ENCODE measurements at places on chromosomes 1 and 21. TPM values are rescaled to one million over a fixed set of nuclear protein-coding genes. Genes with fewer than 3 reads are reported as not detected.
A peak's percentile ranks its signal among the peaks of the same experiment; 100 is the strongest.

RXRG gene
- not detected for total RNA-seq

HMCN1 gene
- total RNA-seq, result 5.6 TPM

CDA gene
- total RNA-seq, result 12.5 TPM

DCDC2B gene
- total RNA-seq, result not detected

TBX19 gene
- 1.3 TPM for total RNA-seq

CDK18 gene
- 71.9 TPM for total RNA-seq

PYHIN1 gene
- not detected for total RNA-seq

PERM1 gene
- not detected for total RNA-seq

CLIC6 gene
- total RNA-seq, result 3.8 TPM

USP1 gene
- total RNA-seq, result 35.2 TPM

NUDT17 gene
- total RNA-seq, result 3.3 TPM

SDCCAG8 gene
- 42.4 TPM for total RNA-seq

PAPPA2 gene
- 0.27 TPM for total RNA-seq

DNA sequence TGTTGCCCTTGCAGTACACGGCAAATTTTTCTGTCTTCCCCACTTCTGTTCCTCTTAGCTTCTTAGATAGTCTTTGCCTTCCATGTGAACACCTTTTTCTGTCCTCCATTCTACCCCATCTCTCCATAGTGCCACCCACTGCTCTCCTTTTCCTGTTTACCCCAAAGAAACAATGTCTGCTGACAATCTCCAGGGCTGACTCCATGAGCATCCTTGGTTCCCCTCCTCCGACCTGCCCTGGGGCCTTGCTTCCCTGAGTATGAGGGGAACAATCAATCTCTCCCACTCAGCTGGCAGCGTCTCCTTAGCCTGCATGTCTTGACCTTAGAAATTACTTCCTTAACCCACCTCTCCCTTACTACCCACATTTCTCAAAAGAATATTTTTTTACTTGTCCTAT is 12.3 kb upstream of the MYBPHL start:
- no peak overlapping the region for H3K4me3 ChIP-seq
- no peaks in the 10 kb centered on the region for H3K27me3 ChIP-seq
- peaks cover 61% of the 10 kb centered on the region for H3K36me3 ChIP-seq

GRCh38 chr1:24805534-24806301 is 60.5 kb downstream of the CLIC4 start:
- peak overlapping the region; percentile 55 for H3K27ac ChIP-seq
- no peak for DNase-seq
- peaks cover 25% of the 10 kb centered on the region for H3K36me3 ChIP-seq

GRCh38 chr1:117810553-117810952 is 118.9 kb downstream of the GDAP2 start:
- H3K27ac ChIP-seq, result no peak overlapping the region
- H3K4me1 ChIP-seq, result peaks cover 10% of the 10 kb centered on the region
- no peaks in the 10 kb centered on the region for H3K27me3 ChIP-seq

- no peak for DNase-seq
- no peak overlapping the region for H3K27ac ChIP-seq
- H3K36me3 ChIP-seq, result 0 out of 2 replicates have a peak, but pooled peaks cover 2% of the 10 kb centered on the region
- H3K27me3 ChIP-seq, result no peaks in the 10 kb centered on the region
Observed at GRCh38 chr1:87757676-87758075, 429.0 kb downstream of the LMO4 start.

DNA sequence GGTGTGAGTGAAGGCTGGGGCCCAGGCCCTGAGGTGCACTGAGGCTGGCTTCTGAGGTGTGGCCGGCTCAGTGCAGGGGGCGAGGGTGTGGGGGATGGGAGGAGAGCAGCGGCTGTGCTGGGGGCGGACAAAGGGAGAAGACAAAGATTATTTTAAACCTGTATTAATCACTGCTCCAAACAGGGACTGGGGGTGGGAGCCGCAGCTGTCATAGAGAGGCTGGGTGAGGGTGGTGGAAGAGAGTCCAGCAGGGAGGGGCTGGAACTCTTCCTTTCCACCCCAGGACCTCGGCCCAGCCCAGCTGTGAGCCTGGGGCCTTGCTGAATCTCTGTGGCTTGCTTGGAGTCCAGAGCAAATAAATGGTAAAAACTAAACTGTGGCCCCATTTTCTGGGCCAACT is 106.9 kb downstream of the KCND3 start:
- H3K36me3 ChIP-seq, result no peaks in the 10 kb centered on the region
- H3K4me1 ChIP-seq, result peaks cover 18% of the 10 kb centered on the region

- H3K27ac ChIP-seq, result no peak overlapping the region
- H3K36me3 ChIP-seq, result peaks cover 8% of the 10 kb centered on the region
- H3K27me3 ChIP-seq, result no peaks in the 10 kb centered on the region
- H3K4me3 ChIP-seq, result no peak overlapping the region
- no peak for DNase-seq
Observed at GRCh38 chr1:8989821-8990220, 36.4 kb downstream of the SLC2A7 start.

- no peaks in the 10 kb centered on the region for H3K4me1 ChIP-seq
- H3K27me3 ChIP-seq, result no peaks in the 10 kb centered on the region
- no peak overlapping the region for H3K27ac ChIP-seq
- peaks cover 5% of the 10 kb centered on the region for H3K36me3 ChIP-seq
Observed at GRCh38 chr1:2504225-2504948, 22.0 kb downstream of the PANK4 start.

- H3K4me1 ChIP-seq, result no peaks in the 10 kb centered on the region
- H3K4me3 ChIP-seq, result no peak overlapping the region
- peaks cover 20% of the 10 kb centered on the region for H3K27me3 ChIP-seq
Observed at GRCh38 chr21:26686278-26686677, 113.2 kb upstream of the CYYR1 start.

- H3K27ac ChIP-seq, result no peak overlapping the region
- H3K4me1 ChIP-seq, result peaks cover 5% of the 10 kb centered on the region
- no peak for DNase-seq
- no peaks in the 10 kb centered on the region for H3K27me3 ChIP-seq
- H3K36me3 ChIP-seq, result no peaks in the 10 kb centered on the region
Observed at GRCh38 chr1:91924146-91924545, 25.1 kb upstream of the BRDT start.

- no peaks in the 10 kb centered on the region for H3K36me3 ChIP-seq
- no peak overlapping the region for H3K27ac ChIP-seq
- no peak overlapping the region for H3K4me3 ChIP-seq
- DNase-seq, result no peak
- H3K27me3 ChIP-seq, result peaks cover 4% of the 10 kb centered on the region
- peaks cover 6% of the 10 kb centered on the region for H3K4me1 ChIP-seq
Observed at GRCh38 chr1:231844986-231845502, 218.5 kb downstream of the DISC1 start.

DNA sequence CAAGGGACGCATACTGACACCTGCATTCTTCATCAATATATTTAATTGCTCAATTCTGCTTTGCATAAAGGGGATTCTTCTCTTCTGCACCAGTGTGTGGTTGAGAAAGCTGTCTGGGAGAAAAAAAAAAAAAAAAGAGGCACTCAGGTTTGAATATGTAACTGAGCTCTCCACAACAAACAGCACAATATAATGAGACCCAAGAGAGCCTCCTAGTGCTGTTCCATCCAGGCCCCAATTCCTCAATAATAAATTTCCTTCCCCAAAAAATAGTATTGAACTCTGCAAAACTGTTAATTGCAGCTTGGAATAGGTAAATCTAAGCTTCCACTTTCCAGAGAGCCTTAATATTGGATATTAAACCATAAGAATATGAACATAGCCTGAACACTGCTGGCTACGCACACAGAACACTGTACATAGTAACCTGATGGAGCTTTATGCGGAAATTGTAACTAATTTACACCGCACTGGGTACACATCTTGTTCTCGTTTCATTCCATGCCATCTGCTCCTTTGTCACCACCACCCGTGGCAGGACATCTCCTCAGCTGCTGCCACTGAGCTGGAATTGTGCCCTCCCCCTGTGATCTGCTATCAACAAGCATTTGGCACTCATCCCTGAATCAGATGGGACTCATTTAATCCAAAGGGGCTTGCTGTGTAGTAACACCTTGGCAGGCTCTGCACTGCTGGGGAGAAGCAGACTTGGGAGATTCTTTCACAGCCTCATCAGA is 272.0 kb downstream of the HHIPL2 start:
- H3K4me3 ChIP-seq, result no peak overlapping the region
- no peaks in the 10 kb centered on the region for H3K4me1 ChIP-seq
- no peaks in the 10 kb centered on the region for H3K27me3 ChIP-seq
- DNase-seq, result no peak
- no peak overlapping the region for H3K27ac ChIP-seq

GRCh38 chr1:204093781-204094180 is 20.9 kb downstream of the SOX13 start:
- no peaks in the 10 kb centered on the region for H3K27me3 ChIP-seq
- no peaks in the 10 kb centered on the region for H3K36me3 ChIP-seq
- peak overlapping the region; percentile 31 for H3K4me3 ChIP-seq
- DNase-seq, result no peak
- H3K27ac ChIP-seq, result peak overlapping the region; percentile 64
- peaks cover 86% of the 10 kb centered on the region for H3K4me1 ChIP-seq

- no peak overlapping the region for H3K4me3 ChIP-seq
- peaks cover 48% of the 10 kb centered on the region for H3K4me1 ChIP-seq
- no peaks in the 10 kb centered on the region for H3K27me3 ChIP-seq
- no peak for DNase-seq
Observed at GRCh38 chr1:157241185-157241538, 103.0 kb upstream of the ETV3 start.

- H3K36me3 ChIP-seq, result 0 out of 2 replicates have a peak, but pooled peaks cover 3% of the 10 kb centered on the region
- DNase-seq, result no peak
- H3K4me1 ChIP-seq, result peaks cover 31% of the 10 kb centered on the region
- no peak overlapping the region for H3K4me3 ChIP-seq
- peaks cover 7% of the 10 kb centered on the region for H3K27me3 ChIP-seq
Observed at GRCh38 chr1:84762664-84763063, 72.4 kb upstream of the SSX2IP start.

GRCh38 chr21:36104317-36105300 is 30.3 kb upstream of the CBR3 start:
- H3K27ac ChIP-seq, result peak overlapping the region; percentile 95
- H3K4me3 ChIP-seq, result peak overlapping the region; percentile 92
- H3K4me1 ChIP-seq, result peaks cover 84% of the 10 kb centered on the region
- H3K27me3 ChIP-seq, result no peaks in the 10 kb centered on the region
- DNase-seq, result peak; percentile 88
- peaks cover 57% of the 10 kb centered on the region for H3K36me3 ChIP-seq

DNA sequence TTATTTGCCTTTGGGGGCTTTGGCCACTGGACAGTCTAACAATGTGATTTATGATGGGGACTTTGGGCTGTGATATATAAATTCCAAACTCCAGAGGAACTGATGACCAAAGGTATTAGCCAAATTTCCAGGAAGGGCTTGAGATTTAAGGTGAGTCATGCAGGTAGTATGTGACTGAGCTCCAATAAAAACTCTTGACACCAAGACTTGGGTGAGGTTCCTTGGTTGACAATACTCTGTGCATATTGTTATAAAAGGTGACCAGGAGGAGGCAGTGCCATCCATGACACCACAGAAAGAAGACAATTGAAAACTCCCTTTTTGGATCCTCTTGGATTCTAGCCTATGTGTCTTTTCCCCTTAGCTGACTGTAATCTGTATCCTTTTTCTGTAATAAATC is 392.7 kb upstream of the LRRC7 start:
- no peaks in the 10 kb centered on the region for H3K4me1 ChIP-seq
- H3K27me3 ChIP-seq, result no peaks in the 10 kb centered on the region
- peaks cover 12% of the 10 kb centered on the region for H3K36me3 ChIP-seq

DNA sequence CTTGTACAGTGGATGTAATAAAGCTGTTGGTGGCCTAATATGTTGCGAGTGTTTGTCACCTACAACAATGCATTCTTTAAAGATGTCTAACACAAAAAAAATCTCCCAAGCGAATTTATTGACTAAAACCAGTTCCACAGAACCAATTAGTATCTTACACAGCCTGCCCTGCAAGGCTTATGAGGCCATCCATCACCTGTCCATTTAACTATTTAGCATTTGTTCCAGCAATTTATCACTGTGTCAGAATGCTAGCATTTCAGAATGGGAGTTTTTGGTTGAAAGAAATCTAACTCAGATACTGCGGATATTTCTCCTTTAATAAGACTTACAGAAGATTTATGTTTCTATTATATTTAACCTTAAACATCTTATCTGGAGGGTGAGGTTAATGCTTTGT is 831.1 kb upstream of the PRMT6 start:
- H3K27ac ChIP-seq, result no peak overlapping the region
- no peaks in the 10 kb centered on the region for H3K4me1 ChIP-seq
- H3K4me3 ChIP-seq, result no peak overlapping the region
- no peaks in the 10 kb centered on the region for H3K27me3 ChIP-seq

- no peak overlapping the region for H3K4me3 ChIP-seq
- H3K4me1 ChIP-seq, result 0 out of 2 replicates have a peak, but pooled peaks cover 3% of the 10 kb centered on the region
- no peak for DNase-seq
Observed at GRCh38 chr1:22736501-22737080, 26.0 kb downstream of the EPHB2 start.

- H3K27me3 ChIP-seq, result no peaks in the 10 kb centered on the region
- no peak overlapping the region for H3K4me3 ChIP-seq
- no peak overlapping the region for H3K27ac ChIP-seq
- DNase-seq, result no peak
- H3K36me3 ChIP-seq, result no peaks in the 10 kb centered on the region
Observed at GRCh38 chr1:241376701-241377100, 19.7 kb upstream of the RGS7 start.

GRCh38 chr1:211480941-211481545 is 10.9 kb downstream of the RD3 start:
- peaks cover 15% of the 10 kb centered on the region for H3K27me3 ChIP-seq
- H3K4me3 ChIP-seq, result no peak overlapping the region
- peaks cover 15% of the 10 kb centered on the region for H3K4me1 ChIP-seq
- no peak for DNase-seq
- H3K27ac ChIP-seq, result no peak overlapping the region

GRCh38 chr1:247456914-247457639 is 827 bp downstream of the OR2B11 start:
- H3K4me3 ChIP-seq, result no peak overlapping the region
- peaks cover 2% of the 10 kb centered on the region for H3K27me3 ChIP-seq
- H3K4me1 ChIP-seq, result 0 out of 2 replicates have a peak, but pooled peaks cover 8% of the 10 kb centered on the region
- DNase-seq, result no peak
- no peak overlapping the region for H3K27ac ChIP-seq
- no peaks in the 10 kb centered on the region for H3K36me3 ChIP-seq

- H3K4me1 ChIP-seq, result 0 out of 2 replicates have a peak, but pooled peaks cover 4% of the 10 kb centered on the region
- H3K27ac ChIP-seq, result no peak overlapping the region
- H3K27me3 ChIP-seq, result peaks cover 2% of the 10 kb centered on the region
- no peaks in the 10 kb centered on the region for H3K36me3 ChIP-seq
Observed at GRCh38 chr1:58741678-58742553, 41.9 kb downstream of the JUN start.

DNA sequence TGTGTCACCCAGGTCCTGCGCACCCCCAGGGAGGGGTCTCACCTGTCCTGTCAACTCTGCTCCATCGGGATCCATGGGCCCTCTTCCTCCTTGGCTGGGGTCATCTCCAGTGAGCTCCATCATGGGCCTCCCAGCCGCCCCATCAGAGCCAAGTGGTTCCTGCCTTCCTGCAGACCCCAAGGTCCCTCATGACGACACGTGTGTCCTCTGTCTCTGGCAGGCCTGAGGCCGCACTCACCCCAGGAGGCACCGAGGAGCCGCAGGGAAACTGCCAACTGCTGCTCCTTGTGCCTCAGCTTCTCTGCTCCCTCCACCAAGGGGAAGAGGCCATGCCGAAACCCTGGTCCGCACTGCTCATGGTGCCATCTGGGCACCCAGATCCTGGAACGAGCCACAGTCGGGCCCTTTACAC is 46.8 kb downstream of the COL18A1 start:
- no peak for DNase-seq
- no peak overlapping the region for H3K4me3 ChIP-seq
- peaks cover 3% of the 10 kb centered on the region for H3K4me1 ChIP-seq
- H3K27me3 ChIP-seq, result no peaks in the 10 kb centered on the region
- H3K36me3 ChIP-seq, result peaks cover 24% of the 10 kb centered on the region
- peak overlapping the region; percentile 49 for H3K27ac ChIP-seq

Measured in WTC11 (cell line).